ENCODE measurements at places on chromosomes 3 and 15.

DNA sequence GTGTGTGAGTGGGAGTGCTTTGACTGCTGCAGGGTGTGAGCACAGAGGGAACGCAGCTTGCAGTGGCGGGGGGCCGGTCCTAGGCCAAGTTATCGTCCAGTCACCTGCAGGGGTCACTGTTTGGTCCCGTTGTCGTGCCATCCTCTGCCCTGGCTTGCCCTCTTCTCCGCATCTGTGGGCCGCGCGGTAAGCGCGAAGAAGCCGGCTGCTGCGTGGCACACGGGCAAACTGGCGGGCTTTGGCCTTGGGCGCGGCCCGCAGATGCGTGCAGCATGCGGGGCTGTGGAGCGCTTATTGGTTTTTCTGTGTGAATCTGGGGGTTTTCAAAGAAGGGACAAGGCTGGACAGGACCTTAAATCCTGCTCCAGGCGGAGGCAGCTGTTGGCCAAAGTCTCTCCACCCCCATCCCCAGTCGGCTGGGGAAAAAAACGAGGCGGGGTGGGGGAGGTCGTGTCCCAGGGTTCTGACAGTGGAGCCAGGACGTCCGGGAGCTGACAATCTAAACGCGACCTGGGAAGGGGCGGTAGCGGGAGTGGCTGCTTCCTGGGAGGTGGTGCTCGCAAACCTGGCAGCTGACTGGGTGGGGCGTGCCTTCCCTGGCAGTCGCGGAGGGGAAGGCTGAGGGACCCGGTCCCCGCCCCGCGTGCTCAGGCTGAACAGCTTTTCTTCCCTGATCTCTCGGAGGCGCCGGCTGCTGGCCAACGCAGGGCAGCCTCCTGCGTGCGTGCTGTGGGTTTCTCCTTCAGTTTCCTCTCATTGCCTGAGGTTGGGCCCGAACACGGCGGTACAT is 39.7 kb upstream of the VEPH1 start:
- no peak for DNase-seq

GRCh38 chr3:72722930-72723726 is 125.1 kb downstream of the SHQ1 start:
- no peak for DNase-seq

GRCh38 chr3:173501931-173502489 is 104.5 kb downstream of the NLGN1 start:
- no peak for DNase-seq

DNA sequence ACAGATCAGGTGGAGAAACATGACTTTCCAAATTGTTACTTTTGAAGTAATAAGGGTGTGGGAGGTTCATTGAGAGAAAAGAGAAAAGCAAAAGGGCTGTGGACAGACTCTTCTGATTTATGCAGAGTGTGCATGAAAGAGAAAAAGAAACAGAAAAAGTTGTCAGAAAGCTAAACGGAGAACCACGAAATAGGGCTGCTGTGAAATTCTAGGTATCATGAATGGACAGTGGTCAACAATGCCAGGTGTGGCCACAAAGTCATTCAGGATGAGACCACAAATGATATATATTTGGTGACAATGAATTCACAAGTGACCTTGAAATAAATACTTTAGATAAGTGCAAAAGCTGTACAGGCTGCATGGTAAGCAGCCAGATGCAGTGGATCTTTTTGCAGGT is 170.1 kb downstream of the IL5RA start:
- no peak for DNase-seq

DNA sequence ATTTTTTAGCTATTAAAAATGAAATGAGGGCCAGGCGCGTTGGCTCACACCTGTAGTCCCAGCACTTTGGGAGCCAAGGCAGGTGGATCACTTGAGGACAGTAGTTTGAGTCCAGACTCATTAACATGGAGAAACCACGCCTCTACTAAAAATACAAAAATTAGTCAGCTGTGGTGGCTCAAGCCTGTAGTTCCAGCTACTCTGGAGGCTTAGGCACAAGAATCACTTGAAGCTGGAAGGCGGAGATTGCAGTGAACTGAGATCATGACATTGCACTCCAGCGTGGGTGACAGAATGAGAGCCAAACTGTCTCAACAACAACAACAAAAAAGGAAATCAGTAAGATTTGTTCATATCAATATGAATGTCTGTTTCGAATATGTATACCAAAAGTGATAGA is 517.1 kb downstream of the ROBO1 start:
- no peak for DNase-seq
